ENCODE measurements at places on chromosomes 1 and 21.
A peak's percentile ranks its signal among the peaks of the same experiment; 100 is the strongest.

GRCh38 chr1:184197831-184198230, 146.3 kb downstream of the TSEN15 start:
- no peak for DNase-seq

GRCh38 chr1:54353959-54354358, 52.2 kb downstream of the SSBP3 start:
- no peak for DNase-seq

GRCh38 chr1:202010180-202011015, at the start of gene ELF3:
Gene ELF3, plus strand, starts transcription at chr1:202010587. Its CDS starts 550 bp downstream, at chr1:202011137.
- peak; percentile 85 for DNase-seq

DNA sequence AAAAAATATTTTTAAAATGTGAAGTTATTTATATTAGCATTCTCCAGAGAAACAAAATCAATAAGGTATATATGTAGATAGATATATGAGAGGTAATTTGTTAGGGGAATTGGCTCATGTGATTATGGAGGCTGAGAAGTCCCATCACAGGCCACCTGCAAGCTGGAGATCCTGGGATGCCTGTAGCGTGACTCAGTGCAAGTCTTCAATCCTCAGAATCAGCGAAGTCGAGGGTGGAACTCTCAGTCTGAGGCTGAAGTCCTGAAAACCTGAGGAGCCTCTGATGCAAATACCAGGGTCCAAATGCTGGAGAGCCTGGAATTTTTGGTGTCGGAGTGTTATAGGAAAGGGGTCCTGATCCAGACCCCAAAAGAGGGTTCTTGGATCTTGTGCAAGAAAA, 658.5 kb downstream of the USP25 start:
- DNase-seq: no peak

DNA sequence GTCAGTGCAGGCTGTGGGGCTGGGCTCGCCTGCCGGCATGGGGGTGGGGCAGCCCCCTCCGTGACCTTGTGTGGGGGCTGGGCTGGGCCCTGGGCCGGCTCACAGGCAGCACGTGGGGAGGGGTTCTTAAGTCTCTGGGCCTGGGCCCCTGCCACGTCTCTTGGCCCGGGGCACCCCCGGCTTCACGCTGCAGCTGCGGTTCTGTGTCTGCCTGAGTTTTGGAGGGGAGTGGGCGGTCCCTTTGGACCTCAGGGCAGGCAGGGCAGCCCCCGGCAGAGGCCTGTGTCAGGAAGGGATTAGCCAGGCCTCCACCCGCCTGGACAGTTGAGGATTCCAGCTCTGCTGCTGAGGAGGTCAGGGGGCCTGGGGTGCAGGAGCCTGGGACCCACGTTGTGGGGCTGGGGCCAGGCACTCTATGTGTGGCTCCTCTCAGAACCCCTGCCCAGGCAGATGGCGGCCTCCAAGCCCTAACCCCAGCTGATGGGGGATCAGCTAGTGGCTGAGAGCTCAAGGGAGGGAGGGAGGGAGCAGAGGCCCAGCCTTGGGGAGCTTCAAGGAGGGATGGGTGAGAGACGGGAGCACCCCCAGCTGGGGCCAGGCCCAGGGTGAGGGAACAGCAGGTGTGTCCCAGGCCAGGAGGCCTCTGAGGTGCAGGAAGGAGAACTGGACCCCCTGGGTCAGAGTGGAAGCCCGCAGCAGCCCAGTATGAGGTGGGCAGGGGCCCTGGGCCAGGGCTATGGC, 1.8 kb upstream of the PLCH2 start:
- DNase-seq: no peak
